Endothelial cell of umbilical vein (primary cell): ENCODE measurements at places on chromosomes 2 and 18. TPM values are rescaled to one million over a fixed set of nuclear protein-coding genes. Genes with fewer than 3 reads are reported as not detected.

DNA sequence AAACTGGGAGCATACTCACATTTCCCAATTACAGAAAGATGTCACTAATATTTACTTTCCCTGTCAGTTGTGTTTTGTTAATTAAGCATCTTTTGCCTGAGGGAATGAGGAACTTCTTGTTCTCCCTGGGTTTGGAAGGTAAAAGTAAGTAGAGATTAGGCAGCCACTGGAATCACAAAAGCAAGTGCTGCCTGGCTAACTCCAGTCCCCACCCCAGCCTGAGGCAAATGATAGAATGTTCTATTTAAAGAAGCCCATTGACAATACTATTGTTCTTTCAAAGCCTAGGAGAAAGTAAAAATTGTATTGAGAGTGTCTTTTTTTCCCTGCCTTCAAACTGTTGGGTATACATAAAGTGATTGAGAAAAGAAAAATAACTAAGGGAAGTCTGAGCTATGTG lies 93.8 kb downstream of the MBD2 start:
- DNase-seq: no peak

- DNase-seq: no peak
Measured at GRCh38 chr2:191721331-191721730, 43.4 kb downstream of the NABP1 start.

GRCh38 chr2:45218931-45219339 lies 209.7 kb upstream of the SIX2 start:
- no peak for DNase-seq

The SLC8A1 gene
- total RNA-seq: 1.8 and 2.1 TPM in 2 replicates
